Activated CD8-positive, alpha-beta T cell treated with anti-CD3 and anti-CD28 coated beads for 36 hours (primary cell): ENCODE measurements at places on chromosomes 1 and 21.

DNA sequence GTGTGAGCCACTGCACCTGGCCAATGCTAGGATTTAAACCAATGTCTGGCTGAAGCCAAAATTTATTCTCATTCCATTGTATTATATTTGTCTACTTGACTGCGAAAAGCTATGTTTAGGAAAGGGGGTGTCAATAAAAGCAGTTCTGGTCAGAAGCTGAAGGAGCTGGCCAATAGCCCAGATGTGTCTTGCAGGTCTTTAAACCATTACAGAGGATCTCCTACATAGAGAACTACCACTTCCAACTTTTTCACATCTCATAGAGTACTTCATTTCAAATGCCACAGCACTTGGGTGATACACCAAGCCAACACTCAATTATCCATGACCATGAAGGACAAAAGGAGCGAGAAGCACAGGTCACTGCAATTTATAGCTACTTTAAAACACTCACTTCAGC lies 2.5 kb downstream of the SYT11 start:
- H3K36me3 ChIP-seq, result peaks cover 2% of the 10 kb centered on the region
- peaks cover 1% of the 10 kb centered on the region for H3K27me3 ChIP-seq
- H3K4me3 ChIP-seq, result no peak overlapping the region
- H3K27ac ChIP-seq, result no peak overlapping the region
- no peak for DNase-seq
- peaks cover 27% of the 10 kb centered on the region for H3K4me1 ChIP-seq

- peaks cover 2% of the 10 kb centered on the region for H3K36me3 ChIP-seq
- no peak overlapping the region for H3K4me3 ChIP-seq
- H3K27me3 ChIP-seq, result no peaks in the 10 kb centered on the region
- DNase-seq, result no peak
- H3K4me1 ChIP-seq, result no peaks in the 10 kb centered on the region
Observed at GRCh38 chr1:42993502-42994136, 35.0 kb upstream of the SLC2A1 start.

DNA sequence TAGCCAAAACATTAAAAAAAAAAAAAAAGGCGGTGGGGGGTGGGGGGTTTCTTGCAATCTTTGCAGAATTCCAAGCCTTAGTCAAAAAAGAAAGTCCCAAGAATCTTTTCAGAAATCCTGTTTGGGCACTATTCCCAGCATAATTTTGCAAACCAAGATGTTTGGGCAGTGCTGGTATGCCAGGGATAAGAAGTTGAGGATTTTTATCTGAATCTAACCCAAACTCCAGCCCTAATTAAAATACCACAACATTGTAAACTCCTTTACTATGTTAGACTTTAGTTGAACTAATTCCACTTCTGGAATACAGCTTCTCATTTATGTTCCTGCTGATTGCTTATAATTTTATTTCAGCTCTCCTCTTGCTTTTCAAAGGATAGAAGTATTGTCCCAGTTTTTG lies 504.1 kb upstream of the ADGRL2 start:
- DNase-seq, result no peak
- H3K27ac ChIP-seq, result no peak overlapping the region
- H3K36me3 ChIP-seq, result no peaks in the 10 kb centered on the region
- H3K4me1 ChIP-seq, result no peaks in the 10 kb centered on the region

DNA sequence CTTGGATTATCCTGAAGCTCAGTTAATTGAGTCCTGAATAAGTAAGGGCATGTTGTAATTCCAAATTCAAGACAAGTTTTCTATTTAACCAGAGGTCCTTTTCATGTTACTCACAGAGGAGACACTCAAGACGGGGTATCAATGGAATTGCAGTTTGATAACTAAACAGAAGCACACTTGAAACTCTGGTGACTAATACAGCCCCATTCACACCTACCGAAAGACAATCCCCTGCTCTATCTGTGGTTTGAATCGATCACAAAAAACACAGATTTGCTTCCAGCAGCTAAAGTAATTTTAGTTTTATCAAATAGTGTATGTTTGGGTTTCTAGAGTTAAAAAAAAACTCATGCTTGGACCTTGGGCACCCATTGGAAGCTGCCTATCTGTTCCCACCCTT lies 60.4 kb downstream of the TEX35 start:
- H3K36me3 ChIP-seq, result no peaks in the 10 kb centered on the region
- no peak for DNase-seq
- peaks cover 2% of the 10 kb centered on the region for H3K27me3 ChIP-seq
- H3K27ac ChIP-seq, result no peak overlapping the region
- H3K4me3 ChIP-seq, result no peak overlapping the region

DNA sequence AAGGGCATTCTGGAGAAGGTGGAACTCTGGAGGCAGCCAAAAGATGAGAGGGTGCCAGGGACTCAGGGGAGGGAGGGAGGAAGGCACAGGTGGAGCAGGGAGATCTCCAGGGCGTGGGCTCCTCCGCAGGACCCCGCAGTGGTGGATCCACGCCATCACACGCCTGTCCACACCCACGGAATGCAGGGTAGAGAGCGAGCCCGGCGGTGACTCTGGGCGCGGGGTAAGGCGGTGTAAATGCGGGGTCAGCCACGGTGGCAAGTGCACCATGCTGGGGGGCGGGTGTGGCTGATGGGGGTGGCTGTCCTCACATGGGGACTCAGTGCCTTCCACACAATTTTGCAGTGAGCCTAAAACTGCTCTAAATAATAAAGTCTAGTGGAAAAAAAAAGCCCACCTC lies 105.1 kb upstream of the TTC34 start:
- H3K27ac ChIP-seq, result no peak overlapping the region
- no peak overlapping the region for H3K4me3 ChIP-seq
- H3K27me3 ChIP-seq, result no peaks in the 10 kb centered on the region
- DNase-seq, result no peak
- no peaks in the 10 kb centered on the region for H3K36me3 ChIP-seq
- H3K4me1 ChIP-seq, result no peaks in the 10 kb centered on the region
